Esophagus mucosa (tissue), 1 donor: ENCODE measurements at places on chromosomes 11 and 22. TPM values are rescaled to one million over a fixed set of nuclear protein-coding genes. Genes with fewer than 3 reads are reported as not detected.

Gene BTG4
- not detected for total RNA-seq

GRCh38 chr11:114738954-114739353, 60.6 kb downstream of the NXPE2 start:
- no peak for ATAC-seq

GRCh38 chr11:68527585-68527984, 67.0 kb downstream of the PPP6R3 start:
- no peak for ATAC-seq

- ATAC-seq: no peak
Measured at GRCh38 chr11:126834573-126834972, 166.0 kb downstream of the KIRREL3 start.

Gene LRRC56
- 1.3 TPM for total RNA-seq

Gene WNT7B
- total RNA-seq: 8.4 TPM

Gene OR6T1
- not detected for total RNA-seq

- no peak for ATAC-seq
Measured at GRCh38 chr11:131583421-131583820, 213.0 kb downstream of the NTM start.

Gene TLCD5
- 0.48 TPM for total RNA-seq

Gene PGA5
- not detected for total RNA-seq

DNA sequence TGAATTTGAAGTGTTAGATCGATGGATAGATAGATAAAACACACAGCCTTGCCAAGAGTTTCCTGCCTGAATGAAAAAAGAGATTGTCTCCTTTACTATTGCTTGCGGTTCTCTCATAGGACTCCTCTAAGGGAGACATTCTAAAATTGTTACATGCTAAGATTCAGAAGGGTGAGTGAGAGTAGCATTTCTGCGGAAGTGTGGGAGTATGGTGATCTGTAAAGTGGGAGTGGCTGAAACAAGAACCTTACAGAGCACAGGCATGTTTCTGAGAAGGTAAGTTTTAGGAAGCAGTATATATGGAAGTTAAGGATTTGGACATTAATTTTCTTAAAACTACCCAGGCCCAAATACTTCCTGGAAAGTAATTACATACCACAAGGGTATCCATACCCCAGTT, 139.6 kb downstream of the TRIM44 start:
- ATAC-seq: no peak

GRCh38 chr11:73894725-73895335, 18.0 kb downstream of the PAAF1 start:
- ATAC-seq: no peak

Gene LZTR1
- 26.3 TPM for total RNA-seq

Gene DGCR6L
- total RNA-seq: 34.8 TPM

Gene TMEM191B
- total RNA-seq: 3.0 TPM

Gene APOBEC3F
- total RNA-seq: 3.1 TPM

- ATAC-seq: no peak
Measured at GRCh38 chr22:44628835-44629234, 73.2 kb upstream of the PRR5 start.

- ATAC-seq: no peak
Measured at GRCh38 chr22:38189104-38189503, 7.5 kb upstream of the PLA2G6 start.

DNA sequence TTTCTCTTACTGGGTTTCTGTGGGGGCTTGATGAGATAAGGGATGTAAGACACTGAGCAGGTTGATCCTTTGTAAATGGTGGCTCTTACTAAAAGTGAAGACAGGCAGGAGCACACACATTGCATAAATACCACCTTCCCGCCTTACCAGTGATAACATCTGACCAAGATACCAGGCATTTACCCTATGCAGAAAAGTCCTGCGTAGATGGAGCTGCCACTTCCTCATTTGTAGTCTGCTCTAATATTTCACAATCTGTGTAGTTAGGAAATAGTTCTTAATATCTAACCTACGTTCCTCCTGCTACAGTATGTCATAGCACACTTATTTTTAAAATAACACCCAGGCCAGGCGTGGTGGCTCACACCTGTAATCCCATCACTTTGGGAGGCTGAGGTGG, 23.9 kb upstream of the SWAP70 start:
- ATAC-seq: peak; percentile 45

- ATAC-seq: peak; percentile 27
Measured at GRCh38 chr11:12900496-12900895, 108.6 kb upstream of the RASSF10 start.

Gene B4GALNT4
- 0.32 TPM for total RNA-seq

- peak; percentile 25 for ATAC-seq
Measured at GRCh38 chr11:120893440-120894201, 130.3 kb upstream of the TBCEL start.

DNA sequence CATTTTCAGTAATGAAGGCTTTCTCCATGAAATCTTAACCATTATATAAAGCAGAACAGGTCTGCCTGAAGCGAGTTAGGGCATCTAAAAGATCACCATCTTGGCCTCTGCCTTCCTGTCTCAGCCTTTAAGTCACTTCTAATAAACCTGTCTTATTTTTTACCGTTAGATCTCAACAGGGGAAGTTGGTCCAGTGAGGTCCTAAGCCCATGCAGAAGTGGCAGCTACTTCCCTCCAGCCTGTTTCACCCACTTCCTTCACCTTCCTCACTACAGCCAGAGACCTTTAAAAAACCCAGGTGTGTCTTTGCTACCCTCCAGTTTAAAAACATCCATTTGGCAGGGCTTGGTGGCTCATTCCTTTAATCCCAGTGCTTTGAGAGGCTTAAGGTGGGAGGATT, 14.1 kb upstream of the LIPT2 start:
- no peak for ATAC-seq
